Esophagus mucosa (tissue), 1 donor: ENCODE measurements at places on chromosomes 7 and 10. TPM values are rescaled to one million over a fixed set of nuclear protein-coding genes. Genes with fewer than 3 reads are reported as not detected.

The SNX10 gene
- 2.1 TPM for total RNA-seq

The CFAP70 gene
- total RNA-seq = 0.40 TPM

GRCh38 chr7:54689394-54690049, 69.5 kb downstream of the SEC61G start:
- no peak for ATAC-seq

- no peak for ATAC-seq
These were observed 36.4 kb downstream of the CDH23 start for GRCh38 chr10:71432956-71433767.

DNA sequence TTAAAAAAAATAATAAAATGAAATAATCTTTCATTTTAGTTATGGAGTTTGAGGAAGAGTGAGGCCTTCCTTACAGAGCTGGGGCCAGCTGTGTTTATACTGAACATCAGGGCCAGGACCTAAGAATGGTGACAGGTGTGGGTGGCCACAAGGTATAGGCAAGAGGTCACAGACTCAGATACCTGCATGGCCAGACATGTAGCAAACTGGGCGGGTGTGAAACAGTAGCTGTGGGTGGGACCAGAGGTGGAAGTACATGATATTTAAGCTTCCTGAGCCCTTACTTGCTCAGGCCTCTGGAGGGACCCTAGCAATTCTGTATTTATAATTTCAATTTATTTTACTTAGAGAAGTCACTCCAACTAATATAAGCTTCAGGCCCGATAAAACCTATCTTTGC, 27.7 kb upstream of the CAMK1D start:
- ATAC-seq = peak; percentile 92

GRCh38 chr7:38438970-38439369, 165.5 kb upstream of the TARP start:
- no peak for ATAC-seq

DNA sequence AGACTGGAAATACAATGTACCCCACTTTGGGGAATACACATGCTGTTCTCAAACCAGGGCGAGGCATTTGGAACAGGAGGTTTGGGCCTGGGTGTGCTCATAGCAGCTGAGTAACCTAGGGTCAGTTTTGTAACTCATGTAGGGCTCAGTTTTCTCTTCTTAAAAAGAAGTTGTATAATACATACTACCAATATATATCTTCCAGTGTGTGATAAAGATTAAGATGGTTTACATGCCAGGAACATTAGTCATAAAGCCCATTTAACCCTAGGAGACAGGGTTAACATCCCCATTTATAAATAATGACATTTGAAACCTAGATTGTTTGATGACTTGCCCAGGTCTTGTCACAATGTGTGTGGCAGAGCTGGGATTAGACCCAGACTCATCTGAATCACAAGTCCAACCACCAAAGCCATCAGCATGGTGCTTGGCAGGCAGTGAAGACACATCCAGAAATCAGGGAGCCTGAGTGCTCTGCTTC, 6.0 kb downstream of the AKR1B10 start:
- peak; percentile 35 for ATAC-seq
